Osteocyte (in vitro differentiated cells): ENCODE measurements at places on chromosomes 5 and 9. TPM values are rescaled to one million over a fixed set of nuclear protein-coding genes. Genes with fewer than 3 reads are reported as not detected.

The CDX1 gene
- total RNA-seq: 0.71 and 1.0 TPM in 2 replicates

- H3K4me3 ChIP-seq: no peak overlapping the region
- H3K27me3 ChIP-seq: no peaks in the 10 kb centered on the region
Observed at GRCh38 chr9:12221470-12221869, 471.7 kb upstream of the TYRP1 start.

- peaks cover 13% of the 10 kb centered on the region for H3K4me1 ChIP-seq
- no peaks in the 10 kb centered on the region for H3K27me3 ChIP-seq
- H3K36me3 ChIP-seq: no peaks in the 10 kb centered on the region
Observed at GRCh38 chr5:60604771-60605170, 95.2 kb downstream of the DEPDC1B start.

DNA sequence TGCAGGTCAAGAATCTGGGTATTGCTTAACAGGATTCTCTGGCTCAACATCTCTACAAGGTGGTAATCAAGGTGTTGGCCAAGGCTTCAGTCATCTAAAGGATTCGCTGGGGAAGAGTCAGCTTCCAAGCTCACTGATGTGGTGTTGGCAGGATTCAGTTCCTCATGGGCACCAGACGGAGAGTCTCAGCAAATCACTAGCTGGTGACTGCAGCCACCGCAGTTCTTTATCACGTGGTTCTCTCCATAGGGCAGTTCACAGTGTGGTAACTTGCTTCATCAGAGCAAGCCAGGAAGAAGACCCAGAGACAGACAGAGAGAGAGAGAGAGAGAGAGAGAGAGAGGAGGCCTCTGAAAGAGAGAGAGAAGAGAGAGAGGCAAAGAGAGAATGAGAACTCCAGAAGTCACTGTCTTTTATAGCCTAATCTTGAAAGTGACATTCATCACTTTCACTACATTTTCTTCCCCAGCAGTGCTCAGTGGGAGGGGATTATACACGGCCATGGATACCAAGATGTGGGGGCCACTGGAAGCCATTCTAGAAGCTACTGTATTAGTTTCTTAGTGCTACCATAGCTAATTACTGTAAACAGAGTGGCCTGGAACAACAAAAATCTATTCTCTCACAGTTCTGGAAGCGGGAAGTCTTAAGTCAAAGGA, 109.2 kb upstream of the SMIM23 start:
- DNase-seq: peak; percentile 25
- peaks cover 4% of the 10 kb centered on the region for H3K4me1 ChIP-seq
- H3K27ac ChIP-seq: no peak overlapping the region

- H3K36me3 ChIP-seq: peaks cover 10% of the 10 kb centered on the region
- no peak overlapping the region for H3K27ac ChIP-seq
- H3K4me3 ChIP-seq: no peak overlapping the region
- no peaks in the 10 kb centered on the region for H3K27me3 ChIP-seq
- H3K4me1 ChIP-seq: peaks cover 26% of the 10 kb centered on the region
Observed at GRCh38 chr5:127306647-127307046, 16.1 kb downstream of the MEGF10 start.

The WNK2 gene
- not detected in 2 replicates for total RNA-seq

- DNase-seq: no peak
- no peaks in the 10 kb centered on the region for H3K27me3 ChIP-seq
- H3K27ac ChIP-seq: no peak overlapping the region
- no peaks in the 10 kb centered on the region for H3K36me3 ChIP-seq
- peaks cover 8% of the 10 kb centered on the region for H3K4me1 ChIP-seq
Observed at GRCh38 chr9:109812818-109813281, 32.9 kb downstream of the PALM2AKAP2 start.

The CCL21 gene
- total RNA-seq: not detected in 2 replicates

The SH3TC2 gene
- total RNA-seq: 0.83 and 1.1 TPM in 2 replicates

The IFNK gene
- not detected in 2 replicates for total RNA-seq

The ECM2 gene
- total RNA-seq: 53.3 and 56.0 TPM in 2 replicates

DNA sequence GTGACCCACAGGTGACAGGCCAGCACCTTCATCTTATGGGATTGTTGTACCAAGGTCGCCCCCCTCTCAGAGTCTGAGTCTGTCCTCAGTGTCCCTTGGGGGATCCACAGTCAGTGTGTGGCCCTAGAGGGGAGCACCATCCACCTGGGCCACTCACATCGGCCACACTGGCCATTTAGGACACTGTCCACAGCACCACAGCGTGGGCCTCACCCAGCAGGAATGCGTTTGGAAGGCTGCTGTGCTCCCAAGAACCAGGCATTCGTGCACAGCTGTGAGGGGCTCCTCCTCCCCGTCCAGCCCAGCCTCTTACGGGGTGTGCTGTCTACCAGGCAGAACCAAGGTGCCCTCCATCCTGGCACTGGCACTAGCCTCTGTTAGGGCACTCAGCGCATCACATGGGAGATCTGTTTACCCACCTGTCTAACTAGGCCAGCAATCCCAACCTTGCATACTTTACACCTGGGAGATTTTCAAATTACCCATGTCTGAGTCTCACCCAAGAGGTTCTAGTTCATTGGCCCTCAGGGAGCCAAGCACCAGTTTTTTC, 24.5 kb upstream of the UBE2QL1 start:
- H3K27ac ChIP-seq: no peak overlapping the region
- DNase-seq: no peak
- H3K27me3 ChIP-seq: no peaks in the 10 kb centered on the region
- H3K36me3 ChIP-seq: no peaks in the 10 kb centered on the region
- H3K4me3 ChIP-seq: no peak overlapping the region

- peaks cover 21% of the 10 kb centered on the region for H3K4me1 ChIP-seq
- no peaks in the 10 kb centered on the region for H3K36me3 ChIP-seq
- H3K27me3 ChIP-seq: no peaks in the 10 kb centered on the region
- no peak overlapping the region for H3K27ac ChIP-seq
Observed at GRCh38 chr9:98168941-98169488, 23.4 kb downstream of the CORO2A start.

DNA sequence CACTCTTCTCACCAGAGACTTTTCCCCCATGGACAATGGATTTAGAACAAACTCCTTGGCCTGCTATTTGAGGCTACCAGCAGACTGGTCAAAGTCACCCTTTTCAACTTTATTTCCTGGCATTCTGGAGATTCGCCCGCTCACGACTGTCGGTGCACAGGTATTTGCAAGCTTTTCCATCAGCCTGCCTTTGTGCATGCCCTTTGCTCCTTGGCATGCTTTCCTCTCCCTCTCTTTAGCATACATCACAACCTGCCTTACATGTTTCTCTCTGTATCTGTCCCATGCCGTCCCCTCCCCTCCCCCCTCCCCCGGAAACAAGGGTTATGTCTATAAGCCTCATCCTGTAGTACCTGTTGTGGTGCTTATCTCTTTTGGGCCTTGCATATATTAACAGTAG, 257.1 kb downstream of the AOPEP start:
- H3K27me3 ChIP-seq: no peaks in the 10 kb centered on the region
- peaks cover 12% of the 10 kb centered on the region for H3K36me3 ChIP-seq
- no peak overlapping the region for H3K27ac ChIP-seq
- H3K4me3 ChIP-seq: no peak overlapping the region
- no peak for DNase-seq

DNA sequence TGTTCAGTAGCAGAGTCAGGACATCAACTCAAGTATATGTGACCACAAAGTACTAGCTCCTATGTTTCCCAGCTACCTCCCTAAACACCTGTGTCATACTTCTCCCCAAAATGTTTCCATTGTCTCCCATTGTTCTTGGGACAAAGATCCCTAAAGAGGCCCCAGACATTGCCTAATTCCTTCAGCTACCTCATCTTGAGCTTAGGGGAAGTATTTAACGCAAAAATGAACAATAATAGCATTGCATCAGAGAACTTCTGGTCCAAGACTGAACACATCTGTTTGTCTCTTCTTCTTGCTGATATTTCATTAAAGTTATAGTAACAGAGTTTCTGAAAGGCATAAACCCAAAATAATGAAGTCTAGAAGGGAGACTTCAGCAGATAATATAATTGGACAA, 430.8 kb downstream of the MTRR start:
- H3K27me3 ChIP-seq: no peaks in the 10 kb centered on the region
- no peaks in the 10 kb centered on the region for H3K36me3 ChIP-seq
- H3K4me1 ChIP-seq: no peaks in the 10 kb centered on the region
- H3K27ac ChIP-seq: no peak overlapping the region

GRCh38 chr9:36966371-36967097, 67.5 kb downstream of the PAX5 start:
- H3K27me3 ChIP-seq: peaks cover 18% of the 10 kb centered on the region
- no peaks in the 10 kb centered on the region for H3K4me1 ChIP-seq
- H3K36me3 ChIP-seq: no peaks in the 10 kb centered on the region

The CD180 gene
- not detected in 2 replicates for total RNA-seq

DNA sequence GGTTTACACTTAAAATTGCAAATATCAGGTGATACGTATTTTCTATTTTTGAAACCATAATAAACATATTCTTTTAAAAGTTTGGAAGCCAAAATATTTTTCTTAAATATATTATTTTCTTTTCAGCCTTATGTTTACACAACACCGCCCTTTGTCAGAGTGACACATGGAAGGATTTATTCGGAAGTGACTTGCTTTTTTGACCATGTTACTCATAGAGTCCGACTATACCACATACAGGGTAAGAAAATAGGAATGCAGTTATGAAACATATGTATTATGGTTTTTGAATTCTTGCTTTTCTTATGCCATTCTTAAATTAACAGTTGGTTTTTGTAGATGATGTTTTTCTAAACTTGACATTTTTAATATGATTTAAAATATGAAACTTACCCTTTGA, 133.9 kb downstream of the MAN2A1 start:
- H3K27me3 ChIP-seq: no peaks in the 10 kb centered on the region
- H3K4me3 ChIP-seq: no peak overlapping the region
- no peak for DNase-seq
- peaks cover 33% of the 10 kb centered on the region for H3K4me1 ChIP-seq

DNA sequence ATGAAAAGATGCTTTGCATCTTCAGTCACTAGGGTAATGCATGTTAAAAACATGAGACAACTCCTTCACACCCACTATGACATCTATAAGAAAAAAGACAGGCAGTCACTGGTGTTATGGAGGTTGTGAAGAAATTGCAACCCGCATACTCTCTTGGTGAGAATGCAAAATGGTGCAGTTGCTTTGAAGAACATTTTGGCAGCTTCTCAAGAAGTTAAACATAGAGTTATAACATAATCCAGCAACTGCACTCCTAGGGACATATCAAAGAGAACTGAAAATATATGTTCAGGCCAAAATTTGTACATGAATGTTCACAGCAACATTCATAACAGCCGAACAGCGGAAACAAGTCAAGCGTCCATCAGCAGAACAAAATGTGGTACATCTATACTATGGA, 46.3 kb upstream of the TBC1D9B start:
- peaks cover 41% of the 10 kb centered on the region for H3K36me3 ChIP-seq
- H3K27me3 ChIP-seq: no peaks in the 10 kb centered on the region
- DNase-seq: no peak
- H3K27ac ChIP-seq: no peak overlapping the region
- H3K4me3 ChIP-seq: no peak overlapping the region

DNA sequence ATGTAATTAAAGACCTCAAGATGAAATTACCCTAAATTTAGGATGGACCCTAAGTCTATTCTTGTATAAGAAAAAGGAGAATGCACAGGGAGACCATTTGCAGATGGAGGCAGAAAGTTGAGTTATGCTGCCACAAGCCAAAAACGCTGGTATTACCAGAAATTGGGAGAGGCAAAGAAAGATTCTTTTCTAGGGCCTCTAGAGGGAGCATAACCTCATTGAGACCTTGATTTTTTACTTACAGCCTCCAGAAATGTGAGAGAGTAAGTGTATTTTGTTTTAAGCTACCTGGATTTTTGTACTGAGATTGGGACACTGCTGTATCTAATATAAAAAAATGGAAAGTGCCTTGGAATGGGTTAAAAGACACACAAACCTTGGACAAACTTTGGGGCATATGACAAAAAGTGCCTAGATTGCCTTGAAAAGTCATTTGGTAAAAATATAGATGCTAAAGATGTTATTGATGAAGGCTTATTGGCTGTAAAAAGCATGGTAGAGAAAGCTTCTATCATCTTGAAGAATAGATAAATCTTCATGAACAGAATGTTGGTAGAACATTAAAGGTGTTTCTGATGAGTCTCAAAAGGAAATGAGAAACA, 174.7 kb upstream of the PRDM9 start:
- H3K4me3 ChIP-seq: no peak overlapping the region
- DNase-seq: no peak
- H3K27me3 ChIP-seq: no peaks in the 10 kb centered on the region
- no peak overlapping the region for H3K27ac ChIP-seq
- H3K4me1 ChIP-seq: no peaks in the 10 kb centered on the region

The MELK gene
- 11.0 and 12.5 TPM in 2 replicates for total RNA-seq
